Posterior vena cava (tissue), 2 donors: ENCODE measurements at places on chromosomes 13 and 19. TPM values are rescaled to one million over a fixed set of nuclear protein-coding genes. Genes with fewer than 3 reads are reported as not detected.

ZNF607 gene
- 4.8 TPM for total RNA-seq

ARRDC5 gene
- total RNA-seq = 0.29 TPM

CCDC122 gene
- 5.8 TPM for total RNA-seq

ZNF582 gene
- 3.0 TPM for total RNA-seq

GAPDHS gene
- not detected for total RNA-seq

- no peak for DNase-seq
Observed at GRCh38 chr13:29476046-29476445, 119.4 kb downstream of the SLC7A1 start.

DNA sequence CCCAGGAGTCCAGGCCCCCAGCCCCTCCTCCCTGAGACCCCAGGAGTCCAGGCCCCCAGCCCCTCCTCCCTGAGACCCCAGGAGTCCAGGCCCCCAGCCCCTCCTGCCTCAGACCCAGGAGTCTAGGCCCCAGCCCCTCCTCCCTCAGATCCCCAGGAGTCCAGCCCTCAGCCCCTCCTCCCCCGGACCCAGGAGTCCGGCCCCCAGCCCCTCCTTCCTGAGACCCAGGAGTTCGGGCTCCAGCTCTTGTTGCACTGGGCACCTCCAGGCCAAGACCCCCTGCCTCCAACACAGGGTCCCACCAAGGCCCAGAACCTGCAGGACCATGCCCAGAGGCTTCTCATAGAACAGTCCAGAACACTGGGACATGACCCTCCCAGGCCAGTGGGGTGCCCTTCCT is 3.8 kb downstream of the ERCC1 start:
- no peak for DNase-seq

DNA sequence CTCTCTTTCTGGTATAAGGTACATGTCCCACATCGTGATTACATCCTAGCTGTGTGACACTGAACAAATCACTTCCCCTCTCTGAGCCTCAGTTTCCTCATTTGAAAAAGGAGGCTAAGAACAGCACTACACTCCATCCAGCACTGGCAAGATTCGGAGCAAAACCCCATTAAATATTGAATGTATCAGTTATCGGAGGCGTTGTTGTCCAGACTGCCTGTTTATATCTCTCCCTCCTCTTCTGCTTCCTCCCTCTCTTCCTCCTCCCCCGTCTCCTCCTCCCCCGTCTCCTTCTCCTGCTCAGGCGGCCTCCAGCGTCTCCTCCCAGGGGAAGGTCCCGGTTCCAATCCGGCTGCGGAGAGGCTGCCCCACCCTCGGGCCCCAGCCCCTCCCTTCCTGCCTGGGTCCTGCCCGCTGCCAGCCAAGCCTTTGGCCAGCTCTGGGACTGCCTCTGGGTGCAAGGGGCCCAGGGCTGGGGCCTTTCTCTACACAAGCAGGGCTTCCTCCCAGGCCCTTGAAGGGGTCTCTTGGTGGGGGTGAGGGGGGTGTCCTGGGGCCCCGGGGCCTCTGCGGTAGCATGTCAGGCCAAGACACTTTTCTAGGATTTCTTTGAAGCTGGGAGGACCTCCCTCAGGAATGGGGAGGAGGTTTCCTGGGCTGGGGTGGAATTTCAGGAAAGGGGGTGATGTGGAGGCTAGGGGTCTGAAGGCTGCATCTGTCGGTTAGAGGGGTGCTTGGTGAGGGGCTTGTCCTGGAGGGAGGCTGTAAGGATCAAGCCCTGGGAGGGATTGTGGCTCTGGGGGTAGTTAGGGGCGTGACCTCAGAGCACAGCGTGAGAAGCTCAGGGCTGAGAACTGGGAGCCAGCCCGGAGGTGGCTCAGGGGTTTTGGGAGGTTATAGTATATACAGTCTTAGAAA is 1.9 kb downstream of the RRAS start:
- peak; percentile 95 for DNase-seq

DNA sequence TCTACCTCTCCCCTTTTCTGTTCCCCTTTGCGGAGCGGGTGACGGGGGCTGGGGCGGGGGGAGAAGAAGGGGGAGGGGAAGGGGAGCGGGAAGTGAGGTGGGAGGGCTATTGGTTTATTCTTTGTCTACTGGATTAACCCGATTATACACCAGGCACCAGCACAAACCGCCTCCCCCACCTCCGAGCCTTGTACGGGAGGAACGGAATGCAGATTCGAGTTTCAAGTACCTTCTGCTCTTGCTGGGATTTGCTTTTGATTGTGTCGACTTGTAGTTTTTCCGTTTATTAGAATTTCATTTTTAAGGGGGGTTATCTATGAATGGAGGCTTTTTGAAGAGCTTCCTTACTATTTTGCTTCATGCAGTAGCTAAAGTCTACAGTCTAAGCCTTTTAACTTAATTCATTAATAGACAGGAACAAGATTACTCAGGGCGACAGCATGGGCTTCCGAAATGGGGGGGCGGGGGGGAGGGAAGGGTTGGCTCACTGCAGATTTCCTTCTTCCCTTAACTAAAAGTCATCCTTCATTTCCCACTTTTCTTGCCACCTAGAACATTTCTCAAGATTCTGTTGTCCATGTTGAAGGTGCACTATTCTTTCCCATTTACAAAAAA is 937 bp upstream of the SPRY2 start:
- DNase-seq = no peak

DNA sequence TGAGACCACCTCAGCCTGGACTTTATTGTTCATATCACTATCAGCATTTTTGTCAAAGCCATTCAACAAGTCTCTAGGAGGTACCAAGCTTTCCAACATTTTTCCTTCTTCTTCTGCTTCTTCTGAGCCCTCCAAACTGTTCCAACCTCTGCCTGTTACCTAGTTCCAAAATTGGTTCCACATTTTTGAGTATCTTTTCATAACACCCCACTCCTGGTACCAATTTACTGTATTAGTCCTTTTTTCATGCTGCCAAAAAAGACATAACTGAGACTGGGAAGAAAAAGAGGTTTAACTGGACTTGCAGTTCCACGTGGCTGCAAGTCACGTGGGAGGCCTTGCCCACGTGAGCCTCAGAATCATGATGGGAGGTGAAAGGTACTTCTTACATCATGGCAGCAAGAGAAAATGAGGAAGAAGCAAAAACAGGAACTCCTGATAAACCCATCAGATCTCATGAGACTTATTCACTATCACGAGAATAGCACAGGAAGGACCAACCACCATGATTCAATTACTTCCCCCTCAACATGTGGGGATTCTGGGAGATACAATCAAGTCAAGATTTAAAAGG is 215.1 kb downstream of the PCDH17 start:
- no peak for DNase-seq

DNA sequence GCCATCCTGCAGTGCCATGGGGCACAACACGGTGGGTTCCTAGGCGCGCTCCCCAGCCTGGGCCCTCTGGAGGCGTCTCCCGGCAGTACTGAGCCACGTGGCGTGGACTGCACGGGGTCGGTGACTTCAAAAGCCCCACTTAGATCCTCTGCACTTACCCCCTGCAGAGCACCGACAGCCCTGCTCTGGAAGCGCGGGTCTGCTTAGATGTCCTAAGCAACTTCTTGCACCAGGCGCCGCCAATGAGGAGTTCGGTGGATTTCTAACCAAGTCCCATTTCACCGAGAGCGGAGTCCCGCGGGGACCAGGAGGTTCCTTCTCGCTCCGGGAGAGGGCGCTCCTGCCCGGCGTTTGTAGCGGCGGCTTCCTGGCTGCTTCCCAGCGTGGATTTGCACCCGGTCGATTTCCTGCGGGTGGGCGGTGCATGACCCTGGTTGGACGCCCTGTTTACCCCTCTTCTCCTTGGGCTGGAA is 25.2 kb upstream of the ZNF845 start:
- DNase-seq = no peak
